ENCODE measurements at places on chromosomes 6 and 20.

DNA sequence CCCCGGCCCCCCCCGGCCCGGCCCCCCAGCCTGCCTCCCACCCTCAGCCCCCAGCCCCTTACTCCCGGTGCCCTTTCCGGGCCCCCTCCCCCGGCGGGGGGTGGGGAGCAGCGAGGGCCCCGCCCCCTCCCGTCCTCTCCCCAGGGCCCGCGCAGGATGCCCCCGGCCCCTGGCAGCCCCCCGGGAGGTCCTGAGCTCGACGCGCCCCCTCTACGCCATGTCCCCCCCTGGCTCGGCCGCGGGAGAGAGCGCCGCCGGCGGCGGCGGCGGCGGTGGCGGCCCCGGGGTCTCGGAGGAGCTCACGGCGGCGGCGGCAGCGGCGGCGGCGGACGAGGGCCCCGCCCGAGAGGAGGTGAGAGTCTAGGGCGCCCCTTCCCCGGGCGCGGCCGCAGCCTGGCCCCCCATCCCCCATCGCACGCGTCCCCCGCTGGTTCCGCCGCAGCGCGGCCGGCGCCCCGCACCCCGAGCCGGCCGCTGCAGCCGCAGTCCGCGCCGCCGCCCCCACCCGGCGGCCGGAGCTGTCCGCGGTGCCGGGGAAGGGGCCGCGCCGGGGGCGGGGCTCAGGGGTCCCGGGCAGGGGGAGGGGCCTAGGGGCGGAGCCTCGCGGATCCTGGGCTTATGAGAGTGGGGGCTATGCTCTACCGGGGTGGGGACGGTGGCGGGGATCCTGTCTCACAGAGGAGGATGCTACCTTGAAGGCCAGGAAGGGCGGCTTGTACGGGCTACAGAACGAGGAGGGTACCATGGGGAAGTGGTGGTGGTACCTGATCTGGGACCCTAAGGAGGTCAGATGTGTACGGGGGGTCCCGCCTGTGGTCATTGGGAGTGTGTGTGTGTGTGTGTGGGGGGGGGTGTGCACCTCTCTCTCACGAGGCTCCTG, 516 bp downstream of the TMEM151B start:
- no peak for DNase-seq

DNA sequence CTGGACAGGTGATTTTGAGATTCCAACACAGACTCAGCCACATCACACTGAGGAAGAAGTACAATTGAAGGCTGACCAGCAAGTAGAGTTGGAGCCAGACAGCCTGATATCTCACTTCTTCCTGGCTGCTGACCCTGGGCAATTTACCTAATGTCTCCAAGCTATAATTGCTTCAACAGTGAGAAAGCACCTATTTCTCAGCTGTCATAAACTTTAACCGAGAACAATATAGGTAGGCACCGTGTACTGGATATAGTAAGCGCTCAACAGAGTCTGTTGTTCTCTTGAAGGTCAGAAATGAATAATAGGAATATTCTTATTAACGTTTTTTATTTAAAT, 28.3 kb downstream of the STX7 start:
- DNase-seq, result no peak

DNA sequence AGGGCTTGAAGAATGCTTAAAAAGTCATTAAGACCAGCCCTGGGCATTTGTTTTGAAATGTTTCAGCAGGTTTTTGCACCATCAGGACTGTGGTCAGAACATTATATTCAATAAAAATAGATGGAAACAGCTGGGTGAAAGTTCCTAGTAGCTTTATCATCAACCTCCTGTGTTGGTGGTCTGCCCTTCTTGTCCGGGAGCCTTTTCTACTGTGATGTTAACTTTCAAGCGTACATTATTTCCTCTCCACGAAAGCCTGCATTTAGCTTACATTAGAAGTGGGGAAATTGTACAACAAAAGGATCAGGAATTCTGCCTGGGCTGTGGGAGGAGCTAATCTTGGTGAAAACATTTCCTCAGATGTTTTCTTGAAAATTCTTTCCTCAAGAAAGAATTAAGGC, 71.1 kb downstream of the LAMA4 start:
- DNase-seq, result peak; percentile 52

GRCh38 chr6:134341999-134342567, 24.2 kb upstream of the SGK1 start:
- DNase-seq, result no peak

DNA sequence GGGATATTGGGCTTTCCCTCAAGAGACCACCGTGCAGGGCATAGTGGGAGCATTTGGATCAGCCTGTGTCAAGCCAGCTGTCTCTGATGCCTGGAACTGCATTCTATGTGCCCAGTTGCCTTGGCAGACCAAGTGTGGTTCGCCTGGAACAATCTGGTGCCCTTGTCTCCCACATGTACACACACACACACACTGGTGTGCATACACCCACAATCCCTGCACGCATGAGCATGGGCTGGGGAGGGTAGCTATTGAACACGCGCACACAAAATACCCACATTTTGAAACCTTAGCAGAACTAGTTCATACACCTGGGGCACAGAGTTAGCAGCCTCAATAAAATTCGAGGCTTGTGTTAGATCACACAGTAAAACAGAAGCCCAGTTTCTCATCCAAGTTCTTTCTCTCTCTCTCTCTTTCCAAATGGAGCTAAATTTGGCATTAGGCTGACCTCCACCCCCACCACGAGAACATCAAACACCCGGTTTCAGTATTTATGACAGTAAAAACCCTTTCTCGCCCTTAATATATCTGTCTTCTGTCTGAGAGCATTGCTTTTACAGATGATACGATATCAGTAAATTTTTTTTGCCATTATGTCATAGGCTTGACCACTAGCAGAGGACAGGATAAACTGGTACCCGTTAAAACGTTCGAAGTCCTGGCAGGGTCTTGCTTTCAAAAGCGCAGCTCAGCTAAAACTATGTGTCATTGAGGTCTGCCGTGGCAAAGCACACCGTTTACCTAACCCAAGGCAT, 18.2 kb upstream of the NFATC2 start:
- DNase-seq, result no peak

- DNase-seq, result no peak
Measured at GRCh38 chr20:21517566-21518277, 3.9 kb upstream of the NKX2-2 start.

DNA sequence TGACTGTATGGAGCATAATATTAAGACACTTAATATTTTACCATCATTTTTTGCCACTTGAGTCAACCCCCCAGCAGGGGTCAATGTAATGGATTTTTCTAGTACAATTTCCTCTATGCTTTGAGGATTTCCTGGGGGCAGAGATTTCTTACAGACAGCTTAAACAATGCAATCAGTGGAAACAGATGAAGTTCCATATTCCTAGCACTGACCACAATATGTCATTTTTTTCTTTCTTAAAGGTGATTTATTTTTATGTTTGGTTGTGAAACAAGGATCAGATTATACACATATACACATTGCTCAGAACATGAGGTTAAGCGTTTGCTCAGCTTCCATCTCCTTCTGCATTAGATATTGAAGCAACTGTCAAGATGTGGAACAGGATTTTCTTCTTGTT, 82.0 kb upstream of the ID4 start:
- no peak for DNase-seq

GRCh38 chr6:36337814-36338213, 1.1 kb upstream of the BNIP5 start:
- DNase-seq, result no peak

Data from AG09309 (cell line).